ENCODE measurements at places on chromosomes 13 and 19. TPM values are rescaled to one million over a fixed set of nuclear protein-coding genes. Genes with fewer than 3 reads are reported as not detected.

- DNase-seq = no peak
These were observed 116.5 kb downstream of the RBM26 start for GRCh38 chr13:79289571-79289970.

SLITRK6 gene
- 12.0 TPM for total RNA-seq

- no peak for DNase-seq
These were observed 138.5 kb downstream of the KLF12 start for GRCh38 chr13:73995736-73996135.

DNA sequence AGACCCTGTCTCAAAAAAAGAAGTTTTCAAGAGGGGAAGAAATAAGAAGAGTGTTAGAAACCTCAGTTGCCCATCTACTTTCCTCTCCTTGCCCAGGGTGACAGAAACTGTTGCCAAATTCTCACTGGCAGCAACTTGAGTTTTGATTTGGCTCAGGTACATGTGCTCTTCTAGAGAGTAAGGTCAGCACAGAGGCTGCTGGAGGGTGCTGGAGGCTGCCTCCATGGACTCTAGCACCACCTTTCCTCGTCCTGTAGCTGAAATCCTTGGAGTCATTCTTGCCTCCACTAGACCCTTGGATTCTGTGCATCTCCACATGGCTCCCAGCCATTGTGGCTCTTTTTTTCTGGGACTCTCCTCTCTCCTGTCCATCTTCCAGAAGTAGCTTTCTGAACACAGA, 149.1 kb downstream of the TM9SF2 start:
- DNase-seq = no peak

FBL gene
- total RNA-seq = 355 TPM

- DNase-seq = peak; percentile 87
These were observed 1726.0 kb downstream of the EFNB2 start for GRCh38 chr13:104809483-104809882.

DNA sequence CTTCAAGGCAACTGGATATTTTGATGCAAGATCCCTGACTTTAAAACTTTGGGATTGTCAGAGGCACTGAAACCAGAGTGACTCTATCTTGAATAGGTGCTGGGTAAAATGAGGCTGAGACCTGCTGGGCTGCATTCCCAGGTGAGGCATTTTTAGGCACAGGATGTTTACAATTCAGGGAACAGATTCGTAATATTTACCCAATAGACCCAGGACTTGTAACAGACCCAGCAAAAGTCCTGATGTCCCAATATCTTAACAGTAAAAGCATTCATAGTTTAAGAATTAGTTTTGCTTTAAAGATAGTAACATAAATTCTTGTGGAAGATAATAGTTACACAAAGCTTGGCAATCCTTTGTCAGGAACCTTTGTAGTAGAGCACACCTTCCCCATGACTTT, 166.2 kb downstream of the FGF14 start:
- no peak for DNase-seq

- no peak for DNase-seq
These were observed 15.7 kb upstream of the TEX29 start for GRCh38 chr13:111304603-111305289.

GRCh38 chr19:19546751-19547162, 8.7 kb downstream of the CILP2 start:
- no peak for DNase-seq
